Activated naive CD8-positive, alpha-beta T cell treated with anti-CD3 and anti-CD28 coated beads, Interleukin-2, amount 10 ng/mL, durations not matched to agents 7 days and 5 days (primary cell): ENCODE measurements at places on chromosomes 5 and 9. TPM values are rescaled to one million over a fixed set of nuclear protein-coding genes. Genes with fewer than 3 reads are reported as not detected.

DNA sequence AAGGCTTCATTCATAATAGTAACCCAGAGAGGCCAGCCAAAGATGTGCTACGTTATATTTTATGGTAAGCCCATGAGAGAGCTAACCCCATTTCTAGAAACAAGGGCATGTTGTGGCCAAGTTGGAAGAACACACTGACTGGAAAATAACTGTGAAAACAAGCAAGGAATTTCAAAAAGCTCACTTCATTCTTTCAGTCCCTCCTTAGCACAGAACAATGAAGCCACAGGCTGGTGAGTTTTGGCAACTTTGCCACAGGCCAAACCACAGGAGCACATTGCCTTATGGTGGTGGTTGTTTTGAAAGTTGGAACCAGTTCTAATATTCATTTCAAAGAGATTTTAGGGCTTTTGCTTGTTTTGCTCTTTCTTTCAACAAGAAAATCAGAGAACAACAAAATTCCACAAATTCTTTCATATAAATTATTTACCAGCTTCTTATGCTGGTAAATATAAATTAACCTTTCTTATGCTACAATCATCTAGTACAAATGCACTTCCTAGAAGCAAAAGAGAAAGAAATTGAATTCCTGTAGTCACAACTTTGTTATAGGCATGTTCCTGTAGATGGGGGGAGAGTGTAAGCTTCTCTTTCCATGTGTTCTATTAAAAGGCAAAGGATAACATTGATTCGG, 225.4 kb upstream of the RFX3 start:
- no peaks in the 10 kb centered on the region for H3K27me3 ChIP-seq
- H3K4me1 ChIP-seq, result peaks cover 9% of the 10 kb centered on the region
- no peak overlapping the region for H3K4me3 ChIP-seq
- no peak for DNase-seq

GRCh38 chr9:91496351-91496750, 72.7 kb upstream of the NFIL3 start:
- peaks cover 16% of the 10 kb centered on the region for H3K27me3 ChIP-seq
- DNase-seq, result no peak
- H3K36me3 ChIP-seq, result no peaks in the 10 kb centered on the region
- no peak overlapping the region for H3K27ac ChIP-seq
- H3K4me1 ChIP-seq, result no peaks in the 10 kb centered on the region
- H3K4me3 ChIP-seq, result no peak overlapping the region

GRCh38 chr9:132238026-132238972, 76.4 kb downstream of the NTNG2 start:
- no peaks in the 10 kb centered on the region for H3K27me3 ChIP-seq
- no peak overlapping the region for H3K27ac ChIP-seq
- H3K36me3 ChIP-seq, result no peaks in the 10 kb centered on the region
- no peak overlapping the region for H3K4me3 ChIP-seq

Gene SV2C
- total RNA-seq, result 0.03 TPM

Gene TUSC1
- not detected for total RNA-seq

Gene TBC1D9B
- total RNA-seq, result 98.8 TPM
